ENCODE measurements at places on chromosomes 3 and 15. TPM values are rescaled to one million over a fixed set of nuclear protein-coding genes. Genes with fewer than 3 reads are reported as not detected.

- DNase-seq = no peak
These were observed 256.4 kb downstream of the IGSF11 start for GRCh38 chr3:118778201-118778600.

GRCh38 chr15:88661041-88661700 is 22.4 kb downstream of the ISG20 start:
- DNase-seq = no peak

DNA sequence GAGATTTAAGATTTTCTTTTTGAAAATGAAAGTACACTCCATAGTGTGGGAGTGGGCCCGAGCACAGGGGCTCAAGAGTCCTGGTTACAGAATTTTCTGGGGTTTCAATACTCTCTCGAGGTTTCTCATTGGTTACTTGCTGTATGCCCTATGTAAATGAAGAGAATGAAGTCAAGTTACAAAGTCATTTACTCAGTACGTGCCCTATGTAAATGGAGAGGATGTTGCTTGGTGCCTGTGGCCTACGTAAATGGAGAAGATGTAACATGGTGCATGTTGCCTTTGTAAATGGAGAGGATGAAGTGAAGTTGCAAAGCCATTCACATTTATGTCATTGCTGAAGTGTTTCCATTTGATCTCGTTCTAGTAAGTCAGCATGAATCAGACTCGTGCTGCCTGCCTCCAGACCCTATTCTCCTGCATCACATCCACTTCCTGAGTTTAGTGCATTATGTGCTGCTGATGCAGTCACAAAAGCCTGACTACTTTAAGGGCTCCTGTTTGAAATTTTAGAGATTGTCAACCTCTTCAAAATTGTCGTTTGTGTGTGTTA is 302.0 kb downstream of the ZBBX start:
- no peak for DNase-seq

- peak; percentile 96 for DNase-seq
These were observed 2.1 kb downstream of the RHOV start for GRCh38 chr15:40871749-40872617.

DNA sequence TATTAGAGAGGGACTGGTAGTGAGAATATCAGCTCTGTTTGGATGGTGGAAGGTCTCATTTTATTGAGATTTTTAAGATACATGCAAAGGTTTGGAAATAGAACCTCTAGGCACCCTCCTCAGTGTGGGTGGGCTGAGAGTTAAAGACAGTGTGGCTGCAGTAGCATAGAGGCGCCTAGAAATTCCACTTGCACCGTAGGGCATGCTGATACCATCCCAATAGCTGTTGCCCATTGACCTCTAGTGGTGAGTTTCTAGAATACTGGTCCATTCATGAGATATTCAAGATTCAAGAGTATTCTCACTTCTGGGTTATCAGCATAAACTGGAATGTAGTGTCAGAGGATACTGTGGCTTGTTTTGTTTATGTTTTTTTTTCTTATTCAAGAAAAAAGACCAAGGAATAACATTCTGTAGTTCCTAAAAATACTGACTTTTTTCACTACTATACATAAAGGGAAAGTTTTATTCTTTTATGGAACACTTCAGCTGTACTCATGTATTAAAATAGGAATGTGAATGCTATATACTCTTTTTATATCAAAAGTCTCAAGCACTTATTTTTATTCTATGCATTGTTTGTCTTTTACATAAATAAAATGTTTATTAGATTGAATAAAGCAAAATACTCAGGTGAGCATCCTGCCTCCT is 87.2 kb downstream of the TGFBR2 start:
- peak; percentile 23 for DNase-seq

DNA sequence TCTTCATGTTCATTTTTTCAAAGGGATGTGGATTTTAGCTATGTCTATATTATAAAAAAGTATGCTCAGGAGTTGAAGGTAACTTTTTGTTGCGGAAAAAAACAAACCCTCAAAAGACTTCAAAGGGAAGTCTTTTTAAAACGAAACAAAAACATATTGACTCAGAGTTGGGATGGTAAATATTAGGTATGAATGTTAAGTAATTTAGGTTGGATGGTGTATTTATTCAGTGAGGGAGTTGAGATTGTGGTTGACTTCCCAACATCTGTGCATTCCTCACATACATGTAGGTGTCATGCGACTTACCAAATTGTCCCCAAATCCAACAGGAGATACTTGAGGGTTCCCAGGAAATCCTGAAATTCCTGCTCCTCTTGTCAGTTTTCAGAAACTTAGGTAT is 32.7 kb upstream of the PLSCR5 start:
- DNase-seq = no peak

- DNase-seq = no peak
These were observed 195.9 kb upstream of the LRRN1 start for GRCh38 chr3:3603351-3603750.

DNA sequence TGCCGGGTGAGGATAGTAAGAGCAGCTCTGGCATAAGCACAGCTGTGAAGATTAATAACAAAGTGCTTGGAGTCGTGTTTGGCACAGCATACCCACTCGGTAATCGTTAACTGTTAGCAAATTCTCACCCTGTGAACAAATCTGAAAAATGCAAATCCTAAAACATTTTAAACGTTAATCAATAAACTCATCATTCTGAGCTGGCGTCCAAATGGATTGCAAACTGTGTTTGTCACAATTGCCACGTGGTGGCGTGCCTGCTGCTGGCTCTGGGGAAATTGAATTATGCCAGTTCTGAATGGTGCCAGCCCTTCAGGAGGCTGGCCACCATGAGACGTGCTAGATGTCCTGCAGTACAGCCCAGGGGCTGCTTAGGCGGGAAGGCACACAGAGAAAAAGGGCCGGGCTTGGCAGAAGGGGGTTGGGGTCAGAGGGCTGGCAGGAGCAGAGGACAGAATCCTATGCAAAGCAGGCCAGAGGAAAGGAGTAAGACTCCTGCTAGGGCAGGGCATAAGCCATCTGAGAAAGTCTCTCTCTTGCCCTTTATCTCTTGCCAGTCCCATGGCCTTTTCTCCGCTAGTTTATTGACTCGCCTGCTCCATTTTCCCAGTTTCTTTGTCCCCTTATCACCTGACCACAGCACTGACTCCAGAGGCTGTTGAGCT is 22.1 kb upstream of the POLG start:
- DNase-seq = peak; percentile 71

DNA sequence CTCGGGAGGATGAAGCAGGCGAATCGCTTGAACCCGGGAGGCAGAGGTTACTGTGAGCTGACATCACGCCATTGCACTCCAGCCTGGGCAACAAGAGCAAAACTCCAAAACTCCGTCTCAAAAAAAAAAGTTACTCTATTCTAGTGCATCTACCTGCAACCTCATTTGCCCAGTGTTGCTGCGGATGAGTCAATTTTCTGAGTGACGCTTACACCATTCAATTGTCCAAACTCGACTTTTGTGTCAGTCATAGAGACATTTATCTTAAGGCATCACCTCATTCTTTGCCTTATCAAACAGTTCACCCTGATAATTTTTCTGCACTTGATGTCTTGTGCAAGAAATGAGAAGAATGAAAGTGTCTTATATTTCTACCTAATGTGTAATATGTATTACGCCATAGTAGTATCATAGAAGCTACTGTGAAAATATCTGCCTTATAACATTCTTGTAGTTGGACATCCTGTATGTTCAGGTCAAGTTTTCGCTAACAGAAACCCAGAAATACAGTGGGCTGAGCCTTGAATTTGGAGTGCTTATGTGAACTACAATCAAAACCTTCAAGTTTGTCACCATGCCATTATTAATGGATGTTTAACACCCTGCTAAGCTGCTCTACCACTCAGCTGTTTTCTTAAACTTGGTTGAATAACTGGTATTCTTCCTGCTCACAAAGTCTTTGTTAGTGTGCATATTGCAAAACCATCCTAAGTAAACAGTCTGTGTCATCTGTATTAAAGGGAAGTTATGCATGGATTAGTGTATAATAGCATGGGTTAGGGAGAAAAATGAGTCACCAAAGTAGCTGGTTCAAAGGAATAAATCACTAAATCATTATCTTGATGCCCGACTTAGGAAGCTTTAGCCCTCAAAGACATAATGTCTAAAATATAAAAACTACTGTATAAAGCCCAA is 531.0 kb upstream of the NR2F2 start:
- no peak for DNase-seq

GRCh38 chr3:39469945-39470344 is 2.5 kb downstream of the MOBP start:
- no peak for DNase-seq

DNA sequence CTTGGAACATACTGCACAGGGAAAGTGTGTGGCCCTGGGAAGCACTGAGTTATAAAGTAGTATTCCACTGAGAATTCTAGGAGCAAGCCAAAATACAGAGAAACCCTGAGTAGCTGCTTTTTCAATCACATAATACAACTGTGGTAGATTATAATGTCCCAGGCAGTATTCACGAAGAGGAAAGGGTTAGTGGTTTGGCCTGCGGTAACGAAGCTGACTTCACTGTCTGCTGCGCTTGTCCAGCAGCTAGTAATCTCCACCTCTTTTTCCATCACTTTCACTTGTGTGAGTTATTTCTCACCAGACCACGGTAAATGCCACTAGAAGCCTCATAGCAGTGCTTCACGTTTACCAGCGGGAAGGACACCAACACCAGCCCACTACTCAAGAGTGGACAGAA is 34.4 kb downstream of the RPL39L start:
- no peak for DNase-seq

- no peak for DNase-seq
These were observed 165.6 kb downstream of the LPP start for GRCh38 chr3:188319569-188319968.

- DNase-seq = no peak
These were observed 26.5 kb downstream of the AKAP13 start for GRCh38 chr15:85406916-85407315.

- DNase-seq = no peak
These were observed 4.4 kb upstream of the AVEN start for GRCh38 chr15:34043391-34043790.

- DNase-seq = peak; percentile 71
These were observed 28.6 kb downstream of the FAM174B start for GRCh38 chr15:92627014-92627413.

DNA sequence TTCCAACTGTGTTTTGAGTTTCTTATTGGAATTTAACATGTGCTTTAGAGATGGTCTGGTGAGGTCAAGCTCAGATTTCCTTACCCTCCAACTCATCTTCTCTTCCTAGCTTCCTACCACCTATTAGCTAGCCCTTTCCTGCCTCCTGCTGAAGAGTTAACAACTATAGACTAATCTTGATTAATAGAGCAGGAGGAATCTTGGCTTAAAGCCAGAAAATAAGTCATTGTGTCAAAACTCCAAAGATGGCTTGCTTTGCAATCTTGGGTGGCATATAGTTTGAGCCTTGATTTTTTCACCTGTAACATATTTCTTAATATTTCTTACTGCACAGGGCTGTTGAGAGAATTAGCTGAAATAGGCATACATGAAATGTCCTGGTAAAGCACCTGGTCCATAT is 27.3 kb downstream of the BCL2L10 start:
- no peak for DNase-seq

- no peak for DNase-seq
These were observed 159.1 kb upstream of the NANOGP8 start for GRCh38 chr15:35244227-35244626.

DNA sequence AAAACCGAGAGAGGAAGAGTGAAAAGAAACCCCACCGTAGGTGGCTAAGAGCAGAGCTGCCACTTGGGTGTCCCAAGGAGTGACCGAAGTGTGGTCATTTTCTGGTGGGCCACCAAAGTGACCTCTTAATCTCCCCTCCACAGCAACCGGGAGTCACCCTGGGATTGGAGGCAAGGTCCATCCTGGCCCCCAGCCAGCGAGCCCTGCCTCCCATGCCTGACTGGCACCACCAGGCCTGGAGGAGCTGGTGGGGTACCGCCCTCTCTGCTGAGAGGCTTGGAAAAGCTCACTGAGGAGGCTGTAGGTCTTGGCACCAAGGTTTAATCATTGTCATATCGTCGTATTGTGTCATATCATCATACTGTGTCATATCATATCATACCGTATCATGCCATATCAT is 74.0 kb upstream of the TRPM1 start:
- no peak for DNase-seq

GRCh38 chr3:189710620-189711402 is 79.6 kb downstream of the TP63 start:
- DNase-seq = peak; percentile 21

DNA sequence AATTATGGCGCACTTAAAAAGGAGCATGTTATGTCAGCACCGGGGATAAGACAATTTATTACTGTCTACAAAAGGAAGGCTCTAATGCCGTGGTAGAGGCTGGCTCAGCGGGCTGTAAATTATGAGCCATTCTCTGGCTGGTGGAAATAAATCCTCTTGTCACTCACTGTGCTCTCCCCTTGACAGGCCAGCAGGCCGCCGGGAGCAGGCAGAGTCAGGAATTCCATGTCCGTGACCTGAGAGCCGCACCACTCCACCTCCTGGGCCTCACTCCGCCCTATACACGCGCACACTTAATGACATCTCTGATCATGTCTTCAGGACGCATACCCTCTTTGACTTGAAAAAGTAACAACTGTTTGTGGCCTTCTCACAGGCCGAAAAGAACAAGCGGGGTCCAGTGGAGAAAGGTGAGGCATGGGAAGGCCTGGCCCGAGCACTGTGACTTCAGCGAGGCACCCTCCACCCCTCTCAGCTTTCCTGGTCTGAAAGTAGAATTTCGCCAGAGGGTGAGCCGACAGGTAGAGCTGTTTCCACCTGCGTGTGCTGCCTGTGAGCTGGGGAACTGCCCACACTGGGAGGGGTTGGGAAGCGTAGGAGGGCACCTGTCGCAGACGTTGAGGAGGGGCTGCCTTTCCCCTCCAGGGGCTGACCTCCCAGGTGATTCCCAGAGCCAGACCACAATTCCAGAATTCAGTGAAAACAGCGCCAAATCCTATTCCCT is 13.2 kb upstream of the PCSK6 start:
- no peak for DNase-seq

DNA sequence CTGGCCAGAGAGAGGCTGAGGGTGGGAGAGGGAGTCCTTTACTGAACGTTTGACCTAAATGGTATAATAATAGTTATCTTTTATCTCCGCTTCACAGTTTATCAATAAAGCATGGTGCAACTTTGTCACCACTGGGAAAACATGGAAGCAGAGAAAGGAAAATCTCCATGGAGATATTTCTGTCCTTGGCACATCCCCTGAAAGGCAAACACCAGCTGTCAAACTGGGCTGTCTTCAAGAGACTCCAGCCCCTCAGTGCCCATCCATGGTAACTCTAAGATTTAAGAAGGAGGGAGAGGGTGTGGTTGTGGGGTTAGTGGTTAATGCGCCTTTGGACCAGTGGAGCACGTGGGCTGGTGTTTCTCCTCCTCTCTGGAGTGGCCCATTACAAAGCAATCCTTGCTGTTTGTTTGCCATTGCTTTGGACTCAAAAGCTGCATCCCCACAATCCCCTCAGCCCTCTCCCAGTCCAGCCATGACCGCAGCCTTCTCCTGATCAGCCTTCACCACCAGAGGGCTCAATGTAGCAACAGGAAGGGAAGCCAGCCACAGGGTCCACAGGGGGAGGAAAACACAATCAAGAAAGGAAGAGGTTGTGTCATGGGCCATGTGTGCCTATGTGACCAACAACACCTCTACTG is 38.2 kb upstream of the FAM174B start:
- no peak for DNase-seq

Gene MASP1
- not detected for total RNA-seq

Gene CXCR6
- not detected for total RNA-seq

Gene HEG1
- total RNA-seq = 46.1 TPM

Gene CTDSPL
- 23.6 TPM for total RNA-seq

Gene TGM5
- not detected for total RNA-seq

Gene C15orf61
- 5.6 TPM for total RNA-seq

Gene IQCF2
- total RNA-seq = not detected

Gene DAG1
- total RNA-seq = 57.9 TPM

Gene CHRNA7
- total RNA-seq = 4.4 TPM
